ENCODE measurements at places on chromosomes 3 and 15. TPM values are rescaled to one million over a fixed set of nuclear protein-coding genes. Genes with fewer than 3 reads are reported as not detected.

The CCK gene
- not detected for total RNA-seq

The ZNF385D gene
- 26.8 TPM for total RNA-seq

The GALNT15 gene
- 26.9 TPM for total RNA-seq

The TMEM158 gene
- total RNA-seq: 0.65 TPM

The ITIH3 gene
- 0.11 TPM for total RNA-seq

The DVL3 gene
- 27.4 TPM for total RNA-seq

The MUSTN1 gene
- total RNA-seq: not detected

The ZBBX gene
- 0.11 TPM for total RNA-seq

The NRG4 gene
- total RNA-seq: not detected

The ANAPC13 gene
- total RNA-seq: 104 TPM

The ZCWPW2 gene
- total RNA-seq: 0.91 TPM

The CAND2 gene
- 6.9 TPM for total RNA-seq

The POPDC2 gene
- 0.65 TPM for total RNA-seq

The MED12L gene
- 2.6 TPM for total RNA-seq

The SLC30A4 gene
- 18.6 TPM for total RNA-seq

The DUOXA1 gene
- under 0.01 TPM for total RNA-seq

The CGGBP1 gene
- 86.2 TPM for total RNA-seq

The NMNAT3 gene
- 1.7 TPM for total RNA-seq

The C15orf62 gene
- total RNA-seq: 0.11 TPM

The HCN4 gene
- not detected for total RNA-seq

The CCNDBP1 gene
- total RNA-seq: 53.8 TPM

The BCL2A1 gene
- total RNA-seq: 1.7 TPM

The P3H2 gene
- 220 TPM for total RNA-seq

The SCAMP2 gene
- total RNA-seq: 34.6 TPM

The SPTSSB gene
- 0.11 TPM for total RNA-seq

The RBP2 gene
- total RNA-seq: not detected

The ACKR2 gene
- total RNA-seq: 0.32 TPM

The KNG1 gene
- not detected for total RNA-seq

The SLITRK3 gene
- total RNA-seq: not detected
